ENCODE measurements at places on chromosomes 16 and 17.

GRCh38 chr16:51708861-51709260 is 557.8 kb upstream of the SALL1 start:
- no peak for DNase-seq

DNA sequence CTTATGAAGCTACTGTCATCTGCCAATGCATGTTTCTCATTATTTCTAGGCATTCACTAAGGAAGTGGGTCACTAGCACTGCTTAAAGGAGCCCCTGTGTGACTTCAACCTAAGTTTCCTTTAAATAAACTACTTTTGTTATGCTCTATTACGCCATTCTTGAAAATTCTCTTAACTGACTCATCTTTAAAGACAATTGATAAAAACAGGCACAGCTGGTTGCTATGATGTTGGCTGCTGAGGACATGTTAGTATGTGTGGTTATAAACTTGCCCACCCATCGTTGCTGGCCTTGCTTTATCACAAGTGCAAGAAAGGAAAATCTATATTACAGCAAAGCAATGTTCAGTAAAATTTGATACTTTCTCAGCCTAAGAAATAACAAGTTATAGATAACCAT is 75.8 kb upstream of the CNTNAP4 start:
- no peak for DNase-seq

DNA sequence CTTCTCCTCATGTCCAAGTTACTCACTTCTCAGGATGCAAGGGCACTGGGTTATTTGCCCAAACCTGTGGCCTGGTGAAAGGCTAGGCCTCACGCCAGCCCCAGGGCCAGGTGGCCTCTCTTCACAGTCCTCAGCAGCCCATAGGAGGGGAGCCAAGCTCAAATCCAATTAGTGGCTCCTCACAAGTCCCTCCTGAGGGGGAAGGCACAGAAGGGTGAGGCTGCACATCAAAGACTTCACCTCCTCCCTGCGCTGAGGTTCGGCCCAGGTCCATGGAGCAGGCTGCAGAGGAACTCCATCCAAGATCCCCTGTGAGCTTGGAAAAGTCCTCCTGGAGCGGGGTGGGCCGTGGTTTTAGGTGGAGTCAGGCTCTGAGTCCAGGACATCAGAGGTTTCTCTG is 320.0 kb downstream of the FOXL1 start:
- DNase-seq: no peak

DNA sequence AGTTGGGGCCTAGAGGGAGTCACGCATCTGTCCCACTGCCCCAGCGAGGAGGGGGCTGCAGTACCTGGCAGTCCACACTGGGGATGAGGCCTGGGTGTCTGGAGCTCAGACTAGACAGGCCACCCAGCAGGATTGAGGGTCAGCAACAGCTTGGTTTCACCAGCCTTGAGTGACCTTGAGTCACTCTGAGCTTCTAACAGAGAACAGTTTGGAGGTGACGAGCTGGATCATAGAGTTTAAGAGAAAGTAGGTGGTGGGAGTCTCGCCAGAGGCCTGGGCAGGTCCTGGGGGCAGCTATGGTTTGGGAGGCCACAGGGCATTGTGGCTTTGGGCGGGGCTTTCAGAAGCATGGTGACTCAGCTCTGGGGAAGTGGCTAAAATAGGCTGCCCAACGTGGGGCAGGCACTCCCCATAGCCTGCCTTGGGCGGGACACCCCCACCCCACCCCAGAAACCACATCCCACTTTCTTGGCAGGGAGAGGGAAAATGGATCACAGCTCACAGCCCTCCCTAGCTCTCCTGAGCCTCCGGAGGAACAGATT is 20.5 kb downstream of the CDC42EP4 start:
- DNase-seq: no peak

DNA sequence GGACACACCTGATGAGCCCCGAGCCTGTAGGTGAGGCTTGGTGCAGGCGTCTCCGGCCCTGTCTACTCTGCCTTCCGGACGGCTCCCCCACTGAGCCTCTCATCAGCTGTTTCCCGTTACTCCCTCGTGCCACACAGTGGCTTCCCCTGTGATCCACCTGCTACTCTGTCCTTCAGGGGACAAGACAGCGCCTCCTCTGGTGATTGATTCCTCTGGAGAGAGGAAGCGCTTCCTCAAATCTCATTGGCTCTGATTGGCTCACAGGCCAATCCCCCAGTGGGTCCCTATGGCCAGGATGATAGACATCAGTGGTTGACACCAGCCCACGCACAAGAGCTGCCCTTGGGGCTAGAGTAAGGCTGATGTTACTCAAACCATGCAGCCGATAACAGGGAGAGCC is 24.0 kb downstream of the RNF213 start:
- DNase-seq: no peak

DNA sequence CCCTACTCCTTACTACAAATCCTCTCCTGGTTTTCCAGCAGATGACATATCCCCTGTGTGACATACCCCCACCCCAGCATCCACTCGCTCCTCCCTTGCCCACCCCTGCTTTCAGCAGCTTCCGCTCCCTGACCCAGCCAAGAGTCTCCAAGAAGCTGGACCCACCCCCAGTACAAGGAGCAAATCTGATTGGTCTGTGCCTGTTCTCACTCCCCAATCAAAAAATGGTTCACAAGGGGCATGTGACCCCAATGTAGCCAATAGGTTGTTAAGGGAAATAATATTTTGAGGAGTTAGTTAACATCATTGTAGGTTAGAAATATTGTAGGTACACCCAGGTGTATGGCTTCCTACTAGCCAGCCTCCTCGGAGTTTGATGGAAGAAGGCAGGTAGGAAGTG is 70.1 kb downstream of the GP2 start:
- no peak for DNase-seq

Data from SK-N-MC (cell line).